Cortex of kidney (tissue), 1 donor: ENCODE measurements at places on chromosomes 12 and 14.

GRCh38 chr12:5565933-5566599 is 134.2 kb downstream of the NTF3 start:
- no peak for DNase-seq

DNA sequence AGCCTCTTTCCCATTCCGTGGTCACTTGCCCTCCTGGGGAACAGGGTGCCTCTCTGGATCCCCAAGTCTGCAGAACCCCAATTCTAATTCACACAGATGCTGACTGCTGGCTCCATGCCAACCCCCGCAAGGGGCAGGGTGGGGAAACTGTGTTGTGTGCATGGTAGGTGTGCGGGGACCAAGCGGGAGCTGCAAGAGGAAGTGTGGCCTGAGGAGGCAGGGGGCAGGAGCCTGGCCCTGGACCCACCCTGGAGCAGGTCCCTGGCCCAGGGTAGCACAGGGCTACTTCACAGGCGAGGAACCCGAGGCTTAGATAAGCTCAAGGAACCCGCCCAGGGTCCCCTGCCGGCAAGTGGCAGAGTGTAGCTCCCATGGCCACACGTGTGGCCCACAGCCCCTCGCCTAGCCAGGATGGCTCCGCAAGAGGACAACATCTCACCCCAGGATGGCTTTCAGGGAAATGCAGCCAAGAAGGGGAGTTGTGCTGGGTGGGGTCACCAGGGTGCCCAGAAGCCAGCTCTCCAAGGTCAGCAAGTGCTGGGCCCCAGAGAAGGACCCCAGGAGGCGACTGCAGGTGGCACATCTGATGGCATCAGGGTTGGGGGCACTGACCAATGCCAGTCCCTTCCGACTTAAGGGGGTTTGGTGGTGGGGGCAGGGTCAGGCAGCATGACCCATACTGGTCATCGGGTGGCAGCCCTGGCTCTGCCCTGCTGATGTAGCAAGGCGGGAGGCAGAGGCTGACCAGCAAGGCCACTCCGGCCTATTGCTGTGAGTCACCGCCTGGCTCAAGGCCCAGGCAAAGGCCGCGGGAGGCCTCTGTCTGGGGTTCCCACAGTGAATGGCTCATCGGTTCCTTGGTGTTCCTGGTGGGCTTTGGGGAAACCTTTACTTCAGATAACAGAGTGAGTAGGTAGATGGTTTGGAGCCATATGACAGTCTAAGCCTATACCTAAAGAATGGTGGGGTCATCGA is 37.3 kb upstream of the EML1 start:
- no peak for DNase-seq

DNA sequence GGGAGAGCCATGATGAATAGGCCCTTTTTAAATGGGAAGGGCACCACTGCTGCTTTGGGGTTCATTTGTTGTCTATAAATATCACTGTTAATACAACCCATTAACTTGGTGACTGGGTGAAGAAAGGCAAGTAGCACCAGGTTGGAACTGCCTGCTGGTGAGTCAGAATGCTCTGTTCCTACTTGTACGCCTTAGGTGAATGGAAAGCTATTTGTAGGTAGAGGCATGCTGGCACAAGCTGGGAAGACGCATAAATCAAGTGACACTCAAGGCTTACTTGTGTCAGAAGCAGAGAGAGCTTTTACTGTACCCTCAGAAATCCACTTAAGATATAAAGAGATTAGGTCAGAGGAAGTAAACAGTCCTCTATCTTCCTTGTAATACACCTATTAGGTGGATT is 142.5 kb downstream of the TMX1 start:
- no peak for DNase-seq

- no peak for DNase-seq
Measured at GRCh38 chr14:21071225-21072030, 1.3 kb downstream of the ARHGEF40 start.

DNA sequence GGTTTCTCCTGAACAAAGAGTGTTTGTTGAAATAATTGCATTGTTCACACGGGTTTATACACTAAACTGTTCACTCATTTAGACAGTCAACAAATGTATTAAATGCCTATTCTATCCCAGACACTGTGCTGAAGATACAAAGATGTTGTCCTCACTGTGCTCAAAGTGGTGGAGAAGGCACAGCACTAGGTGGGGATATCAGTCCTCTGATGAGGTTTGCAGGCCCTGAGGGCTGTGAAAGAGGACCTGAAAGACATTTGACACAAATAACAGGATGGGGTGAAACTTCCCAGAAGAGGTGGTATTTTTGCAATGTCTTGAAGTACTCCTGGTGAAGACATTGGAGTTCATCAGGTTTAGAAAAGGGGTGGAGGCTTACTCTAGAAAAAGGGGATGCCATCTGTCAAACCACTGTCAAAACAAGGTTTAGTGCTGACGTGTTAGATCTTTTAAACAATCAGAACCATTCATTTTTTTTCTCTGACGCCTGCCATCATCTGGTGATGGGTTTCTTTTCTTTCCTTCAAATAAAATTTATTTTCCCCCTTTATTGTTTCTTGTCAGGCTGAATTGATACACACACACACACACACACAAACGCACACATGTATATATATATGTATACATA is 69.5 kb downstream of the ACSS3 start:
- DNase-seq, result no peak

- no peak for DNase-seq
Measured at GRCh38 chr12:118346895-118347294, 25.8 kb downstream of the TAOK3 start.

- no peak for DNase-seq
Measured at GRCh38 chr12:94208622-94208966, 60.2 kb downstream of the PLXNC1 start.

DNA sequence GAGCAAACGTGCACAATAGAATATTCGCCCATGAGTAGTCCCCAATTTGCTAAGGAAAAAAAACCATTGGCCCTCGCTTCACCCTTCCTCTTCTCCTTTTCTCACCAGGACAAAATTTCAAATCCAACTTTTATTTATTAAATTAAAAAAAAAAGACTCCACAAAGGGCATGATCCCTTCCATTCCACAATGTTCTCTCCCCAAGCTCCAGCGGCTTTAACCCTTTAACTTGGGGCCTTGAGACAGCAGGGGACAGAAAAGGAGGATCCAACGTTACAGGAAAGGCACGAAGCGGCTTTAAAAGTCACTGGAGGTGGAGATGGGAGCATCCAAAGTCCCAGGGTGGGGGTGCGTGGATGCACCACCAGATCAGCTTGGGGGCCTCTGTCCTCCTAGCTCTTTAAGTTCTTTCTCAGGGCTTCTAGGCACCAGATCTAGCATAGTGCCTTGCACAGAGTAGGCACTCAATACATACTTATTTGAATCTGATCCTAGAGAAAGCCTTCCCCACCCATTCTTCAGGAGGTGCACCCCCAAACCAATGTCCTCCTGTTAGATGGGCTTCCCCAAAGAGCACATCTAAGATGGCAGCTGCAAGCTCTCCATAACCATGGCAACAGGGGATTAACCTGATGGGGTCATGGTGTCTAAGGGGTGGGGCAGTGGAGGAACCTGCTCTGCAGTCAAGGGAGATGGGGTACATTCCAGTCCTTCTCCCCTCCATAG is 5.2 kb upstream of the AAAS start:
- no peak for DNase-seq

DNA sequence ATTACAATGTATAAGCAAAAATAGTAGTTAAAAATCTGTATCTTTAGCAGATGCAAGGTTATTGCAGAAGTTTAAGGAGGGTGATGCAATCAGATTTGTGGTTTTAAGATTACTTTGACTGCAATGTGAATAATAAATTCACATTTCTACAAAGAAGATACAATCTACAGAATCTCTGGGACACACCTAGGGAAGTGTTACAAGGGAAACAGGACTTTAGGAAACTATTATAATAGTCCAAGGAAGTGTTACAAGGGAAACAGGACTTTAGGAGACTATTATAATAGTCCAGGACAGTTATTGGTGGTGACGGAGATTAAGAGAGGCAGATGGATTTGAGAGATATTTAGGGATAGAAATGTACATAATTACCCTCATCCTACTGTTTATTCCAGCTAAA is 154.4 kb upstream of the GARIN6 start:
- DNase-seq, result no peak

DNA sequence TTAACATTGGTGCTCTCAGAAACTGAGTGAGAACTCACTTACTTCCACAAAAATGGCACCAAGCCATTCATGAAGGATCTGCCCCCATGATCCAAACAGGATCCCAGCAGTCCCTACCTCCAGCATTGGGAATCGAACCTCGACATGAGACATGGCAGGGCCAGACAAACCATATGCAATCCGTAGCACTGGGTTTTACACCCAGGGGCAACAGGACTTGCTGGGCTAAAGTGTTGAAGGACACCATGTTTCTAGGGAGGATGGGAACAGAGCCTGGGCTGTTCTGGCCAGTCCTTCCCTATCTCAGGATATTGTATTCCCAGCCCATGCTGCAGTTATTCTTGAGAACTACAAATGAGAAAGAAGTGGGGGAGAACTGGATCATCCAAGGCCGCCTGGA is 36.6 kb downstream of the SERPINA3 start:
- no peak for DNase-seq

DNA sequence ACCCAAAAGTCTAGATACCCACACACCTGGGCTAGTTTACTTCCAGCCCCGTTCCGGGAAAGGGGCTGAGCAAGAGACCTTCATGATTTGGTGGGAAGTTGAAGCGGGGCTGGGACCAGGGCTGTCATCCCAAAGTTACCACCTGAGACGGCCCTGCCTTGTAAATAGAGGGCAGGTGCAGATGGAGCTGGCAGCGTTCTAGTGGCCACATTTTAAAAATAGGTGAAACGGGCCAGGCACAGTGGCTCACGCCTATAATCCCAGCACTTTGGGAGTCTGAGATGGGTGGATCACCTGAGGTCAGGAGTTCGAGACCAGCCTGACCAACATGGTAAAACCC is 43.4 kb downstream of the NFKBIA start:
- no peak for DNase-seq

- DNase-seq, result no peak
Measured at GRCh38 chr12:6872073-6873048, 742 bp downstream of the SPSB2 start.

DNA sequence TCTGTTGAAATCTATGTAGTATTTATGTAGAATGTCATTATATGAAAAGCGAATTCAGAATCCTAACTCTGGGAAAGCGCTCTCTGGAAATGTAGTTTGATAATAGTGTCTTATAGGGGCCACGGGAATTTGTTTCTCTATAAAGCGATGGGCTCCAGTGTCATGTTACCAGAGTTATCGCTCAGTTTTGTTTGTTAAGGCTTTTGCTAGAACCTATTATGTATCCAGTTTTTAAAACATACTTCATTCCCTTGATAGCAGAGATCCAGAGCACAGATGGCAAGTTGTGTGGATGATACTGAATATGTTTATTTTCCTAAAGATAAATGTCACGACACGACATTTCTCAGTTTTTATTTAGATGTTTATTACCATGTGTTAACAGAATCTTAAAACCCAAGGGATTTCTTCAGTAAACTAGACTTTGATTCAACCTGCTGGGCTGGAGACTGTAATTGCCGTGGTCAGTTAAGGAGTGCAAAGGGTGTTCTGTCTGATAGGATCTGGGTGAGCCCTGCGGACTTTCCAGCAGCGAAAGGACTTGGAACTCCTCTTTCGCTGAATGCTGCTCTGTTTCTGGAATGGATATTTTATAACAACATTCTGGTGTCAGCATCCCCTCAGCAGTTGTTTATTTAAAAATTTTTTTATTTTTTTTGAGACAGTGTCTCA is 1.7 kb upstream of the DNAH10 start:
- no peak for DNase-seq

DNA sequence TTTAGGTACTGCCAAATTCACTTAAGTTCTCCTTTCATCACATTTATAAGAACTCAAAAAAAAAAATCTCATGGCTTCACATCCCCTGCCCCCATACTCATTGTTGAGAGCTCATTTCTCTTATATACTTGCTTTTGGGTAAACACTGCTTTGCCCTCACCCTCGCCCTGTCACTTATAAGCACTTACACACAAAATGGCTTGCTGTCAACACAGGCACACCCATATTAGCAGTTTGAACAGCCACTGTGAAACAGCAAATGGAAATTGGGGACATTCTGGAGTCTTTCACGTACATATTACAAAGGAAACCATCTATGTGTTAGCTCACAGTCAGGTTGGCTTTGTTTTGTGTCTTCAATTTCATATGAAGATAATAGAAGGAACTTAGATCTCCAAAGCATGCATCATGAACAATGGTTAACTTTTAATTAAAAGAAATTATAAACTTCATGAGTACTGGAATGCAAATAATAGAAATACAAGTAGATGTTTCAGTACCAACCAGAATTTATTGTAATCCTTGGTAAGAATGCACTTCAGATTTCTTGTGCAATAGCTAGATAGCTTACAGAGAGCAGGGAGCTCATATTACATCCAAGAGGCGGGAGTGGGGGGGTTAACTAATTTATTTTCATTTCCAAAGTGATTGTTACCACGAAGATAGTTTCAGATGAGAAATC is 272.2 kb downstream of the ALG10B start:
- no peak for DNase-seq

DNA sequence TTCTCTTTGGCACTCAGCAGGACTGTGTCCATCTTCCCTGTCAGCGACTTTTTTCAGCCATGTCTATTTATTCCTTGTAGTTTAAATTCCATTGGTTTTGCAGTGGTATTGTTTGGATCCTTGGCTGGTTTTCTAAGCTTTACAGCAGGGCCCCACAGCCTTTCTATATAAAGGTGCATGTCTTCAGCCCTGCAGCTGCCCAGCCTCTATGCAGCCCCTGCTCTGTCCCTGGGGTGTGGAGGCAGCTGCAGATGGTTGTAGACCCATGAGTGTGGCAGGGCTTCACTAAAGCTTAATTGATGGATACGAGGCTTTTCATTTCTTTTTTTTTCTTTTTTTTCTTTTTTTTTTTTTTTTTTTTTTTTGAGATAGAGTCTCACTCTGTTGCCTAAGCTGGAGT is 29.7 kb downstream of the SFSWAP start:
- no peak for DNase-seq

GRCh38 chr12:111285200-111285599 is 83.7 kb downstream of the PHETA1 start:
- DNase-seq, result no peak

- no peak for DNase-seq
Measured at GRCh38 chr14:101123618-101124510, 220.3 kb upstream of the RTL1 start.

DNA sequence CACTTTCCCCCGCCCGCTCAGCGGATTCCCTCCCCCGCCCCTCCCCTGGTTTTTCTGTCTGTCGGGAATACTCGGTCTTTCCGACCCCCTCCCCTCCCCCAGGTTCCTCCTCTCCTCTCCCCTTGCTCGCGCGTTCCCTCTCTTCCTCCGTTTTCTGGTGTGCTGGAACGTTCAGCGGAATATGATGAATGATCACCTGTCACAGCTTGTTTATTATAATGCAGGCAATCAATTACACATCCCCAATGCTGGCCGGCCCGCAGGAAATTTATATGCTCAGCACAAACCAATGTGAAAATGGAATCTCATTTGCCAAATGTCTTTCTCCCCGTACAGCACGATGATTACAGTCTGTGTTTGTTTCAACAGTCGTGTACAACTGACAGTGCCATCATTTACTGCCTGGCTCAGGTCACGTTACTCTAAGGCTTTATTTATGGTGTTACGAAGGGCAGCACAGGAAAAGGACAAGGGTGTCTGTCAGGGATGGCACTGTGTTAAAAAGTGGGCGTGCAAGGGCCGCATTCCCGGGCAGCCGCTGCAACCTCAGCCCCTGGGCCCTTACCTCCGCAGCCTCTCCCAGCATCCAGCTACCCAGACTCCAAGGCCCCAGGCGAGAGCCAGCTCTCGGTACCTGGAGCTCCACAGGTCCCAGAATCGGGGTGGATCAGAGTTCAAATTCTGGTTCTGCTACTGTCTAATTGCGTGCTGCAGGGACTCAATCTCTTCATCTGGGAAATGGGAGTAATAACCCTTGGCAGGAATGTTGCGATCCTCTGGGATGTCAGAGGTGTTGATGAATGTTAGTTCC is 24.7 kb upstream of the MAP1LC3B2 start:
- no peak for DNase-seq

GRCh38 chr12:133058203-133059113 is 21.1 kb downstream of the ZNF84 start:
- no peak for DNase-seq
